ENCODE measurements at places on chromosomes 7 and 10. TPM values are rescaled to one million over a fixed set of nuclear protein-coding genes. Genes with fewer than 3 reads are reported as not detected.
A peak's percentile ranks its signal among the peaks of the same experiment; 100 is the strongest.

DNA sequence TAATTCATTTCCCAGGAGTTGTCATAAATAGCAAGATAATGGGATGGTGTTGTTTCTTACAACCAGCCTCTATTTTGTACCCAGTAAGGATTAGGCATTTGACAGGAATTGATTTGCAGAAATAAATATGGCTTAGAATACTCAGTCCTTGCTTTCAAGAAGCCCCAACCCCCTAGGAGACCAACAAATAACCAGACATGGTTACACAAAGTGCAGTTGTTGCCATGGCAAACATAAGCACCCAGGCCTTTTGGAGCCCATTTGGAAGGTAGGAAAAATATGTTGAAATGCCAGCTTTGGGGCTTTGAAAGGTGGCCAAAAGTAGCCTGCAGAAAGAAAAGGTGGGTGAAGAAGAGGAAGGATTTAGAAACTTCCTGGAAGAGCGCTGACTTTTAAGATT, 397.5 kb downstream of the CDC14C start:
- H3K36me3 ChIP-seq: no peaks in the 10 kb centered on the region
- no peak for DNase-seq
- H3K27ac ChIP-seq: no peak overlapping the region
- H3K27me3 ChIP-seq: no peaks in the 10 kb centered on the region

NPFFR1 gene
- polyA plus RNA-seq: not detected

DNA sequence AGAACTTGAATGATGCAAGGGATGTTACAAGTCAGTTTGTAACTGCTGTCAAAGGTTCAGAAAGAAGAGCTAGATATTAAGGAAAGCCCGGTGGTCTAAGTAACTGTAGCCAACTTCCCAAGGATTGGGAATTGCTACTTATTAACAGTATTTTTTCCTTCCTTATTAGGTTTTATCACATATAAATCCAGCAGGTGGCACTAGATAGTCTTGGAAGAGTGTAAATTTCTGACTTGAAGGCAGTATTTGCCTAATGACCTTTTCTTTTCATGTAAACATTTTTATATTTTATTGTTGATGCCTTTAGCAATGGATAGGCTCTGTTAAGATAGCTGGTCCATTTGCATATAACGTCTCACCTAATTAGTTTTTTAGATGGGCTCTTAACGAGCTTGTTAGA, 51.2 kb downstream of the ANLN start:
- no peak overlapping the region for H3K4me3 ChIP-seq
- H3K4me1 ChIP-seq: no peaks in the 10 kb centered on the region
- H3K27me3 ChIP-seq: no peaks in the 10 kb centered on the region
- no peaks in the 10 kb centered on the region for H3K36me3 ChIP-seq
- no peak for DNase-seq

C1QL3 gene
- 0.17 TPM for polyA plus RNA-seq

TSPAN15 gene
- polyA plus RNA-seq: not detected

GRCh38 chr7:74093671-74094223, 10.1 kb downstream of the LIMK1 start:
- peaks cover 10% of the 10 kb centered on the region for H3K36me3 ChIP-seq
- H3K27ac ChIP-seq: peak overlapping the region; percentile 97
- H3K4me1 ChIP-seq: peaks cover 31% of the 10 kb centered on the region
- no peak for DNase-seq
- H3K4me3 ChIP-seq: peak overlapping the region; percentile 94

DNA sequence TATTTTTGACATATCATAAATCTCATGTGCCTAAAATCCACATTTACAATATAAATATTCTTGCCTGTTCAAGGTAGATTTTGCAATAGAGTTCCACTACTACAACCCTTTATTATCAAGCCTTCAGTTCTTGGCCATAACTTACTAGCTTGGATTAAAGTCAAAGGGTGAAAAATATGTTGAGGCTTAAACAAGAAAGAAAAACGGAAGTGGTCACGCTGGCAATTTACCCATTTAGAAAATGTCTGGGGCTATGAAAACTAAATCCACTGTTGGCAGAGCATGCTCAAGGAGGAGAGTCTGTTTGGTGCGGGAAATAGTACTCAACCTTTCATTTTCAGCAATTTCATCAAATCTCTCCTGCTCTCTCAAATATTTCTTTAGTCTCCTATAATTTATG, 209.8 kb upstream of the RHOBTB1 start:
- peaks cover 11% of the 10 kb centered on the region for H3K27me3 ChIP-seq
- no peaks in the 10 kb centered on the region for H3K36me3 ChIP-seq
- no peak overlapping the region for H3K4me3 ChIP-seq
- no peaks in the 10 kb centered on the region for H3K4me1 ChIP-seq

- H3K4me1 ChIP-seq: no peaks in the 10 kb centered on the region
- H3K36me3 ChIP-seq: no peaks in the 10 kb centered on the region
- H3K27me3 ChIP-seq: no peaks in the 10 kb centered on the region
Observed at GRCh38 chr10:37222046-37222445, 96.6 kb downstream of the ANKRD30A start.

- no peak overlapping the region for H3K4me3 ChIP-seq
- DNase-seq: no peak
- peak overlapping the region; percentile 84 for H3K27ac ChIP-seq
- H3K27me3 ChIP-seq: no peaks in the 10 kb centered on the region
Observed at GRCh38 chr10:62062752-62063512, 161.4 kb downstream of the ARID5B start.

- H3K36me3 ChIP-seq: no peaks in the 10 kb centered on the region
- no peak overlapping the region for H3K27ac ChIP-seq
- H3K27me3 ChIP-seq: no peaks in the 10 kb centered on the region
- peak overlapping the region; percentile 63 for H3K4me3 ChIP-seq
- DNase-seq: no peak
Observed at GRCh38 chr7:143048827-143049226, 3.3 kb upstream of the OR6V1 start.

- H3K4me1 ChIP-seq: no peaks in the 10 kb centered on the region
- H3K36me3 ChIP-seq: no peaks in the 10 kb centered on the region
- H3K4me3 ChIP-seq: no peak overlapping the region
- H3K27me3 ChIP-seq: peaks cover 7% of the 10 kb centered on the region
- H3K27ac ChIP-seq: no peak overlapping the region
Observed at GRCh38 chr10:24012249-24012803, 196.6 kb upstream of the KIAA1217 start.

DNA sequence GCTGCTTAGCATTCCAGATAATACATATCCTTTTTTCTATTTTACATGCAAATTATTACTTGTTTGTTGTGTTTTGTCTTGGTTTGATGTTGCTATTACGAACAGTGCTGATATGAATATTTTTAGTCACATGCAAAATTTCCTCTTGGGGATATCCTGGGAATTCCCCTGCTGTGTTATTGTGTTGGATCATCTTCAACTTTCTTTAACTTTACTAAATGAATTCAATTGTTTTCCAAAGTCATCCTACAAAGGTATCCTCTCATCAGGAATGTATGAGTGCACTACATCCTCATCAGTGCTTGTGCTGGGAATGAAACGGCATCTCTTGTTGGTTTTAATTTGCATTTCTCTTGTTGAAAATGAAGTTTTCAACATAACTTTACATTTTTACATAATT, 87.1 kb downstream of the AASS start:
- no peaks in the 10 kb centered on the region for H3K36me3 ChIP-seq
- no peak for DNase-seq
- no peak overlapping the region for H3K4me3 ChIP-seq
- no peaks in the 10 kb centered on the region for H3K4me1 ChIP-seq

- peaks cover 21% of the 10 kb centered on the region for H3K4me1 ChIP-seq
- no peaks in the 10 kb centered on the region for H3K27me3 ChIP-seq
- no peaks in the 10 kb centered on the region for H3K36me3 ChIP-seq
- H3K4me3 ChIP-seq: no peak overlapping the region
- no peak overlapping the region for H3K27ac ChIP-seq
Observed at GRCh38 chr10:48309711-48310226, 3.3 kb downstream of the MAPK8 start.
